ENCODE measurements at places on chromosomes 4 and X.

- DNase-seq, result no peak
Measured at GRCh38 chr4:154456240-154456639, 35.4 kb downstream of the DCHS2 start.

- no peak for DNase-seq
Measured at GRCh38 chr4:52106660-52107059, 55.6 kb downstream of the SPATA18 start.

DNA sequence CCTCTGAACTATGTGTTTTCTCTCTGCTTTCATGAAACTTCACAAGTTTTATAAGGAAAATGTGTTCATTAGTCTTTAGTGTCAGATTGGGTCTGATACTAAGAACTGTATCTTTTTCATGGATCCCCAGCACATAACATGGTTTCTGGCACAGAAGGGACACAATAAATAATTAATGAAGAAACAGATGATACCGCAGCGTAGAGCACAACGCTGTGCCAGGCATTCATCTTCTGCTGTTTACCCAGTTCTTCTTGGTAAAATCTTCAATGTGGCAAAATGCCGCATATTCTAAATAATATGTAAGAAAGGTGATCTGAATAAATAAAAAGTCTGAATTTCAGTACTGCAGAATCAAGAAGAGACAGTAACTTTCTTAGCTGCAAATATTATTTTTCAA lies 12.3 kb downstream of the SCARB2 start:
- no peak for DNase-seq

GRCh38 chr4:176475067-176475466 lies 155.3 kb downstream of the SPCS3 start:
- no peak for DNase-seq

DNA sequence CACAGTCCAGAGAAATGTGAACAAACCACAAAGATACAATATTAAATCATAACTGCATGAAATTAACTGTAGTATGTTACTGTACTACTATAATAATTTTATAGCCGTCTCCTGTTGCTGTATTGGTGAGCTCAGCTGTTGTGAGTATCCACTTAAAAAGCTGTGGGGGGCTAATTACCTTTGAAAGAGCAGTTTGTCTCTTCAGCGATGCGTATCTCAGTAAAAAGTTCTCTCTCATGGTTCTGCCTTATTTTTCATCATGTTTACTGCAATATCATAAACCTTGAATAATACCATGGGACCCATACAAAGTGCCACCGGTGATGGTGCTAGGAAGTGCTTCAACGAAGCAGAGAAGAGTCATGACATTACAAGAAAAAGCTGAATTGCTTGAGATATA lies 8.4 kb upstream of the MSMO1 start:
- DNase-seq, result no peak
